ENCODE measurements at places on chromosomes 13 and 19.
A peak's percentile ranks its signal among the peaks of the same experiment; 100 is the strongest.

DNA sequence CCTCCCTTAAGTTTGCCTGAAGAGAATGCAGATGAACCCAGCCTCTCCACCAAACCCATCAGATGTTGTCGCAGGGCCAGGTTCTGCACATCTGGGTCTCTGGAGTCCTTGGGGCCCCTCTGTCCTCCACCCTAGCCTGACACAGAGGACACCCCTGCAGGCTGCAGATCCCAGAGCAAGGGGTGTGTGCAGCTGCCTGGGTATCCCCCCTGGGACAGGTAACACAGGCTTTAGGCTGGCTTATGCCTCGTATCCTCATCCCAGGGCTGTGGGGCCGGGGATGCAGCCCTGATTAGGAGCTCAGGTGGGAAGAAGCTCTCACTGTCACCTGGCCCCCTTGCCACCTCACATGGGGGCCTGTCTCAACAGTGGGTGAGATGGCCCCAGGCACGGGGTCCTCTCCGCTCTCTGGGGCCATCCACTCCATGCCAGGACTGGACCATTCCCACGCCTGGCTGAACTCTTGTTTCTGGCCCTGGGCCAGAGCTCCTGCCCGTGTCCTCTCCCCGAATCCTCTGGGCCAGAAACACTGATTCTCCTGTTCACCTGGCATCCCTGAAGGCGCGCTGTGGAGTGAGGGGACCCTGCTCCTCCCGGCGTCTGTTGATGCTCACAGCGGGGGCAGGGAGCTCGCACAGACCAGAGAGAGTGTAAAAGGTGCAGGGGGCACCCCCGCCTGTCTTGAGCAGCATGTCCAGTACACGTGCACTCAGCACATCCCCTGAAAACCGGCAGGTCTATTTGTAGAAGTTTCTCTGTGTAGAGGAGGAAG, 38.7 kb upstream of the TPM4 start:
- DNase-seq = no peak

DNA sequence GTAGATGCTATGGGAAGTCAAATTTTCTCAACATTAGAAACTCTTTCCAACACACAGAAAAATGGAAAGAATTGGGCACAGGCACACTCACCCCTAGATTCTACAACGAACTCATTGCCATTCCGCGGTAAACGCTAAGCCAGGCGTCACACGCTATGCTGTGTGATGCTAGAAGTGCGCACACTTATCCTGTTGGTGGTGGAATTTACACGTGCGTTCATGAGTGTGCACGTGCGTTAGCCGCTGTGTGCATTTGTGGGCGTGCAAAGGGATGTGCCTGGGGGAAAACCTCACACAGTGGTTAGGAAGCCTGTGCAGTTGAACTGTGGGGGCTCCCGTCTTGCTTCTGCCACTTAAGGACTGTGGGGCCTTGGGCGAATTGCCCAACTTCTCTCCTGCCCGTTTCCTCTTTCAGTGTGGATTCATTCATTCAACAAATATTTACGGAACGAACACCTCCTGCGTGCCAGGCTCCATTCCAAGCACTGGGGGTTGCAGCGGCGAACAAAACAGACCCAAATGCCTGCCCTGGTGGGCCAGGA, 7.7 kb downstream of the NFILZ start:
- no peak for DNase-seq

GRCh38 chr19:1248139-1248785, at the start of gene MIDN:
TSS of gene MIDN (plus strand) at chr19:1248583. CDS start at chr19:1250297, 1,714 bp downstream.
- peak; percentile 50 for DNase-seq

DNA sequence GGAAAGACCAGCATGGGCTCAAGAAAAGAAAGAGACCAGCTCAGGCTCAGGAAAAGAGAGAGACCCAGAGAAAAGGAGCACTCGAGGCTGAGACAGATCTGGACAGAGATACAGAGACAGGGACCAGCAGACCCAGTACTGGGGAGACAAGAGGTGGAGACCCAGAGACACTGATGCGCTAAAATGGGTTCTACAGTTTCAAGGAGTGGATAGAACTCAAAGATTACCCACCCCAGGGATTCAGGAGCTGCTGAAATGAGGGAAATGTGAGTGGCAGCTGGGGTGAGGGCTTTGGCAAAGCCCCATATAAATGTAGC, 609 bp upstream of the ZSCAN18 start:
- DNase-seq = no peak

GRCh38 chr19:5460748-5461147, 5.5 kb downstream of the ZNRF4 start:
- DNase-seq = no peak

DNA sequence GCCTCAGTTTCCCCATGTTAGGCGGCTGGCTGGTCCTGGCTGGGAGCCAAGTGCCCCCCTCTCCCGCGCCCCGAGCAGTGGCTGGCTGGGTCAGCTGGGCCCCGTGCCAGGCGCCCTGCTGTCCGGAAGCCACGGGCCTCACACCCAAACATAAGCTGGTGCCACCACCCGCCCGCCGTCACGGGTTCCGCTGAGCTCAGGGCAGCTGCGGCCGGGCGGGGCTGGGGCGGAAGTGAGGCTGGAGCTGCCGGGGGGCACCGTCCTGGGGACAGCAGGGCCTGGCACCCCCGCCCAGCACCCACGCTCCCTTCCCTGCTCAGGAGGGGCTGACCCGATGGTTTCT, 19.3 kb downstream of the HCN2 start:
- DNase-seq = no peak

DNA sequence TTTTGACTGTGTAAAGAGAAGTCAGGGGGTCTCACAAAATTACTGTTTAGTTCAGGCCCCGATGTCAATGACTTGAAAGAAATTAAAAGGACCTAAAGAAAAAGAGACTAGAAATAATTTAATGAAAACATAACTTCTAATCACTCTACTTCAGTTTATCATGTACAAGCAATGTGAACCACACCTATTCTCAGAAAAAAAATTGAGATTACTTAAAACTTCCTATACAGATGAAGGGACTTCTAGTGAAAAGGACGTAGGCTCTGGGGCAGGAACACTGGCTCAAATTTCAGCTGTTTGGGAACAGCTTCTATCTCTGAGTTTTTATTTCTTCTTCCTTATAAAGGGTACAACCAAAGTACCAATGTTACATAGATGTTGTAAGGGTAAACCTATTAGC, 38.0 kb downstream of the TPT1 start:
- DNase-seq = no peak

DNA sequence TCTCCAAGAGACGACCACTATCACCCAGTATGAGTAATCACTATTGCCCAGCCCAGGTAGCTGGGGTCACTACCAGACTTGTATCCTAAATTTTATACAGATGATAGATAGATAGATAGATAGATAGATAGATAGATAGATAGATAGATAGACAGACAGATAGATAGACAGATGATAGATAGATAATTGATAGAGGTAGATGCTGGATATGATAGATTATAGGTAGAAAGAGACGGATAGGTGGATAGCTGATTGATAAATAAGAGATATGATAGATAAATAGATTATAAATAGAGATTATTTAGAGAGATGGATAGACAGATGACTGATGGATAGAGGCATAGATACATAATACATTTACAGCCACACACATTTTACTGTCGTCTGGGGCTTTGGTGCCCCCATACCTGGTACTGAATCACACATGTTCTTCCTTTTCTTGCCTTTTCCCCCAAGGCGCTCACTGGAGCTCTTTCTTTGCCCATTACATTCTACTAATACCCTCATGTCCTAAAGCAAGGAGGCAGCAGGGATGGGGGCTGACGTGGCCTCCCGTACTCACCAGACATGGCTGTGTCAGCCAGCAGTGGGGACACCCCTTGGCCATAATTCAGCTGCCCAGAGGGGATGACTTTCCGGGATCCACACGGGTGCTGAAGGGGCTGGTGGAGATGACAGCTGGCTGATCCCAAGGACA, 44.6 kb upstream of the CCNE1 start:
- DNase-seq = no peak

GRCh38 chr13:40682449-40683240, 16.2 kb upstream of the FOXO1 start:
- no peak for DNase-seq

- no peak for DNase-seq
Observed at GRCh38 chr19:29320618-29321017, 107.7 kb upstream of the UQCRFS1 start.

GRCh38 chr19:53068199-53068598, 23.7 kb downstream of the ERVV-2 start:
- DNase-seq = no peak

DNA sequence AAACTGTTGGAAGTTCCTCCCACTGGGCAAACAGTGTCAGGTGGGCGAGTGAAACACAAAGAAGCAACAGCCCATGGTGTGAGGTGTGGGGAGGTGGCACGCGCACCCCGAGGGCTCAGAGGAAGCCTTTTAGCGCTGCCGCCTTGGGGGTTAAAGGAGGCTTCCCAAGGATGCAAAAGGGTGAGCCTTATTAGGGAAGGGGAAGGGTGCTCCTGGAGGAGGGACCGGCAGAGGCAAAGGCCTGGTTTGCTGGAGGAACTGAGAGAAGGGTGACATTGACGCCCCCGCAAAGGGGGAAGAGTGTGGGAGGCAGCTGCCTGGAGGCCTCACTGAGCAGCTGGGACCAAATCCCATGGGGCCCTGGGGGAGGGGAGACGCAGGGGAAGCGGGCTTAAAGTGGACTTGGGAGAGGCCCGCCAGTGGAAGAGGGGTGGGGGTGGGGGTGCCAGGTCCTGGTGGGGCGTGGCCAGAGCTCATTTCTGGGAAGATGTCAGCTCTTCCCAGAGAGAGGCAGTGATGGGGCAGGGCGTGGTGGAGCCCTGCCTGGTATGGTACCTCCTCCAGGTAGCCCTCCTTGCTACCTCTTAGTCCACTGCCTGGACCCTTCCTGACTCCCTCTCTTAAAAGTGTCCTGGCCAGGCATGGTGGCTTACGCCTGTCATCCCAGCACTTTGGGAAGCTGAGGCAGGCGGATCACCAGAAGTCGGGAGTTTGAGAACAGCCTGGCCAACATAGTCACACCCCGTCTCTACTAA, 12.0 kb upstream of the FCHO1 start:
- no peak for DNase-seq
